Vagina (tissue), 2 donors: ENCODE measurements at places on chromosomes 5 and 9. TPM values are rescaled to one million over a fixed set of nuclear protein-coding genes. Genes with fewer than 3 reads are reported as not detected.

- DNase-seq: no peak
- no peaks in the 10 kb centered on the region for H3K36me3 ChIP-seq
- no peaks in the 10 kb centered on the region for H3K4me1 ChIP-seq
- H3K27me3 ChIP-seq: no peaks in the 10 kb centered on the region
Measured at GRCh38 chr5:127416906-127417305, 100.5 kb upstream of the PRRC1 start.

PDE6A gene
- 0.25 TPM for total RNA-seq

PRRX2 gene
- 43.7 TPM for total RNA-seq

DNA sequence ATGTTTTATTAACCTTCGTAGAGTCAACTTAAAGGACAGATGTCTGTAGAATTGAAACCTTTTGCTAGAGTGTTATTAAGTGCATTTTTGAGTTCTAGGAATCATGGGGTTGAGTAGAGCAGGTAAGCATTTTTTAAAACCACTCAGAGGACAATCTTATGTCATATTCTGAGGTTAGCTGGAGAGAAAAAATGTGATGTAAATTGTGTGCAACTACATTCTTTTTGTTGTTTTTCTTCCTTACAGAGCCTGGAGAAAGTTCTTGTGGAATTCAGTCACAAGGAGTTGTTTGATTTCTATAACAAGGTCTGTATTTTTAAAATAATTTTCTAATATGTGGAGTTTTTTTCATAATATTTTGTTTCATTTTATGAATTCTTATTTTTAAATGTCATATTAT, 206.4 kb downstream of the COMMD10 start:
- DNase-seq: no peak
- no peaks in the 10 kb centered on the region for H3K4me1 ChIP-seq
- H3K36me3 ChIP-seq: peaks cover 8% of the 10 kb centered on the region
- H3K4me3 ChIP-seq: no peak overlapping the region
- no peak overlapping the region for H3K27ac ChIP-seq
